ENCODE measurements at places on chromosomes 11 and 22.

GRCh38 chr11:7574491-7575130, 60.8 kb downstream of the PPFIBP2 start:
- no peak for DNase-seq

- no peak for DNase-seq
These were observed 8.6 kb downstream of the GRAMD4 start for GRCh38 chr22:46628756-46629155.

- DNase-seq, result no peak
These were observed 13.2 kb downstream of the VPS37C start for GRCh38 chr11:61147791-61148620.

DNA sequence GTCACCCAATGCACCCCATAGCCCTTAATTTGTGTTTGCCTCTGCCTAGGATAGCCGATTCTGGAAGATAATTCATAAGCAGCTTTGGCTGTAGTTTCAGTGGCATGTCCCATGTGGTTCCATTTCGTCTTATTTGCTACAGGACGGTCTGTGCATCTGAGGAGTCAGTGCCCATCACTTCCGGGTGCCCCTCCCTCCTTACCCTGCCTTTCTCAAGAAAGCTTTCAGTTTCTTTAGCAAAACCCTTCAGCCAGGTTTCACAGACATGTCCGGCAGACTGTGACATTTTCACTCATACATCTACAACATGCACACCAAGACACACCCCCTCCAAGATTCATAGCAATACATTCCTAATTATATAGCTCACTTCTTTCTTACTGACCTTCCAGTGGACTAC, 14.3 kb downstream of the TP53AIP1 start:
- no peak for DNase-seq

GRCh38 chr11:48107188-48107704, 109.4 kb upstream of the OR4B1 start:
- DNase-seq, result no peak

GRCh38 chr11:13205486-13205885, 72.1 kb upstream of the BMAL1 start:
- DNase-seq, result no peak

- no peak for DNase-seq
These were observed 85.3 kb upstream of the SORL1-AS1 start for GRCh38 chr11:121538054-121538453.

GRCh38 chr11:69003866-69004367, 9.1 kb downstream of the MRGPRF start:
- no peak for DNase-seq

DNA sequence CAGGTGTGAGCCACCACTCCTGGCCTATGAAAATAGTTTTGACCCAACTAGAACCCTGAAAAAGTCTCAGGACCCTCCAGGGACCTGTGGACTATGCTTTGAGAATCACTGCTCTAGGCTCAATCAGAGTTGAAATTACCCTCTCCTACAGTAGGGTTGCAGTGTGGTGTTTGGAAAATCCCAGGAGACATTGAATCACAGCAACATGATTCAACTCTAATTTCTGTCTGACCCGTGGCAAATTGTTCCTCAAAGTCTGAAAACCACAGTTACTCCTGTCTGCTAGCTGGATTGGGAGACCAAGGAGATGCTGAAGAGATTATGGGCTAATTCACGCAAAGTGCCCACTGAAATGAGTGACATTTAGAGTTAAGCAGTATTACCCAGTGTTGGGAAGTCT, 5.4 kb upstream of the MTMR3 start:
- no peak for DNase-seq

- no peak for DNase-seq
These were observed 117.3 kb upstream of the GRK3 start for GRCh38 chr22:25447067-25447685.

GRCh38 chr11:129249351-129249750, 57.2 kb upstream of the ARHGAP32 start:
- DNase-seq, result no peak

All from activated CD4-positive, CD25-positive, alpha-beta regulatory T cell (primary cell).